ENCODE measurements at places on chromosomes 1 and 21. TPM values are rescaled to one million over a fixed set of nuclear protein-coding genes. Genes with fewer than 3 reads are reported as not detected.

The OR6K3 gene
- not detected for total RNA-seq

The BACE2 gene
- total RNA-seq: 5.9 TPM

The GJB4 gene
- not detected for total RNA-seq

The TFF2 gene
- total RNA-seq: 0.29 TPM

The TMEM54 gene
- total RNA-seq: 3.9 TPM

The GFI1 gene
- total RNA-seq: 0.22 TPM

The SELENBP1 gene
- total RNA-seq: 342 TPM

The ADAMTS1 gene
- total RNA-seq: 38.1 TPM

The MPC2 gene
- 198 TPM for total RNA-seq

The PDZK1IP1 gene
- total RNA-seq: 38.7 TPM

The MCM3AP gene
- 39.8 TPM for total RNA-seq

The IGFN1 gene
- 0.02 TPM for total RNA-seq

DNA sequence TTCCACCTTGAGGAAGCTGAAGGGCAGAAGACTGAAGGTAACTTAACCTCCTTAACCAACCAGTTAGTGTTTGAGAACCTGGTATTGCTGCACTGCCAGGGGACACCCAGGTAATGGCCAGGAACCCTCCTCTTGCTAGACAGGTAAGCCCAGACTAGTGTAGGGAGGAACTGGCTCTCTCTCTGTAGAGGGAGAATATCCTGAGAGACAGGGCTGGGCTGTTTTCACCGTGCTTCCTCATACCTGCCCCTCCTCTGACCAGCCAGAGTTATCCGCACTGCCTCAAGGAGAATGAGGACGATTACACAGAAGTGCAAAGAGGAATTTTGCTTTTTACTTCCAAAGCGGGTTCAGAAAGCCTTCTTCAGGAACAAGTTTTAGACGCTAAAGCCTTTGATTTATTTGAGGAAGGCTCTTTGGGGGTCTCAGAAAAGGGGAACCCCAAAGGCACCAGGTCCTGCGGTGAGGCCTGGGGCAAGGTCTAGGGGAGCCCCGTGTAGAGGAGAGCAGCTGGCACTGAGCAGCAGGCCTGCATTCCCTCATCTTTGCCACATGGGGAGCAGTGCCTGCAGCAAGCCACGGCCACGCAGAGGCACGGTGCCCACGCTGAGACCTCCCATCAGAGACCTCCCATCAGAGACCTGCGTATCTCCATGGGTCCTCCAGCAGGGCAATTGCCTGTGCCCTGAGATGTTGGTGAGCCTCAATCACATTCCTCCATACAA lies 13.5 kb downstream of the GNG4 start:
- no peak for DNase-seq

- DNase-seq: no peak
Observed at GRCh38 chr1:27605796-27606707, 2.1 kb upstream of the AHDC1 start.

- DNase-seq: no peak
Observed at GRCh38 chr1:18400347-18401102, 80.2 kb upstream of the KLHDC7A start.

DNA sequence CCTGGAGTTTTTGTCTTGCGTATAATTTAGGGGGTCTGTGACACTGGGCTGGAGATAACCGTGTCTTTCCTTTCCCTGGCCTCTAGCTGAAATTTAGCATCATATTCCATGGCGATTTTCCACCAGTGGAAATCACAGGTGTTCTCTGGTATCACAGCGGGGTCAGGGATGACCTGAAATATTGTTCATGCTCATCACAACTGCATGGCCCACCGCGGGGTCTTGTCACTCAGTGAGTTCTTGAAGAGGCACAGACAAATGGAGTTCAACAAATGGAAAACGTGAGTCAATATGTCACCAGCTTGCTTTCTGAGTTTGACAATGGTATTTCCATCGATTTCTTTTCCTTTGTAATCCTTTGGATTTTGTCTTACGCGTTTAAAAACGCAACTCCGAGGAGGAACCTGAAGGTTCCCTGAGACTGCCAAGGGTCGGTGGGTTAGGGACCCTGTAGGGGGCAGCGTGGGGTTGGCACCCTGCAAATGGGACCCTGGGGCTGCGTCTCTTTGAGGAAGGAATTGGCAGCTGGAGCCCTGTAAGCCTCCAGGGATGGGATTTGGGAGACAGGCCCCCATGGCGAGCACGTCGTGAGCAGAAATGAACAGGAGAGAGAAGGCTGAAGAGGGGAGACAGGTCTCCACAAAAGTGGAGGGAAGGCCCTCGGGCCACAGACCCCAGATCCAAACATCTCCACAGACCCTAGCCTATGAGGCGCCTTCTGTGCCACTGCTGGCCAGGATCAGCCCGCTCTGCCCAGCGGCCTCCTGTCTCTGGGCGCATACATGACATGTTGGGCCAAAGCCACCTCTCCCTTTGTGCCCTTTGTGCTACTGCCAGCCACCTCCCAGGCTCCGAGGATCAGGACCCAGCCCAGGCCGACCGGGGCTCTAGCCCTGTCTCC lies 32.1 kb upstream of the RUNX3 start:
- no peak for DNase-seq

GRCh38 chr1:235287208-235287882 lies 40.6 kb downstream of the ARID4B start:
- no peak for DNase-seq

DNA sequence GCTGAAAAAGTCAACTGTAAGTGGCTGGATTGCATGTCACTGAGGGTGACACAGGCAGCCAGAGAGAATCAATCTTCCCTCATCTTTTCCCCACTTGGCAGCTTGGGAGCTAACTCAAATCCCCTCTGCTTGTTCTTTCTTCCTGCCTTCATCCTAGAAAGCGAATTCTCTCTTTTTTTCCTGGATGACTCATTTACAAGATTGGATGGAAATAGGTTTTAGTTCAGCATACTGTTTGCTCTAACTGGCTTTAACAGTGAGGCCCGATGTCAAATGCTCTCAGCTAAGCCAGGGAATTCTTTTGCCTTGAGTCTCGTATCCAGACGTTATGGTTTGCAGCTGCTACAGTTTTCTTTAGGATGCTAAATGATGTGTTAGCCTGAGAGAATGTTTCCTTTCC lies 72.7 kb downstream of the HUNK start:
- DNase-seq: no peak

GRCh38 chr1:203028784-203029553 lies 2.7 kb downstream of the PPFIA4 start:
- no peak for DNase-seq

DNA sequence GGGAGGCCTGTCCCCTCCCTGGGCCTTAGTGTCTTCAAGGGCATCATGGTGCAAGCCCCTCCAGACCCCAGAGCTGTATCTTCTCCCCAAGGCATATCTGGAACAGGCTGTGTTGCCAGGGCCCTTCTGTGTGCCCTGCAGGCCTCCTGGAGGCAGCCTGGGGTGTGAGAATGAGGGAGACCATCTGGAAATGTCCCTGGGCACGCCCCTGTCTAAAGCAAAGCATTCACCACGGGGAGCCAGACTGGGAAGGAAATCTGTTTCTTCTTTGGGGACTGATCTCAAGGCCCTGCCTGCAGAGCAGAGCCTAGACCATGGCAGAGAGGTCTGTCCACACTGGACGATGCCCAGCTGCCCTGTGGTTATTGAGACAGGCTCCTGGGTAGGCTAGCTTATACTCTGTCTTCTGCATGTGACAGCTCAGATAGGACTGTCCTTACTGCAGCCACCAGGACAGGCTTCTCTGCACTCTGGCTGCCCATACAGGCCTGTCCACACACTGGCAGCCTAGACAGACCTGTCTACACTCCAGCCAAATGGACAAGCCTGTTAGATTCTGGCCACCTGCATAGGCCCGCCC lies 24.6 kb downstream of the PODN start:
- no peak for DNase-seq

DNA sequence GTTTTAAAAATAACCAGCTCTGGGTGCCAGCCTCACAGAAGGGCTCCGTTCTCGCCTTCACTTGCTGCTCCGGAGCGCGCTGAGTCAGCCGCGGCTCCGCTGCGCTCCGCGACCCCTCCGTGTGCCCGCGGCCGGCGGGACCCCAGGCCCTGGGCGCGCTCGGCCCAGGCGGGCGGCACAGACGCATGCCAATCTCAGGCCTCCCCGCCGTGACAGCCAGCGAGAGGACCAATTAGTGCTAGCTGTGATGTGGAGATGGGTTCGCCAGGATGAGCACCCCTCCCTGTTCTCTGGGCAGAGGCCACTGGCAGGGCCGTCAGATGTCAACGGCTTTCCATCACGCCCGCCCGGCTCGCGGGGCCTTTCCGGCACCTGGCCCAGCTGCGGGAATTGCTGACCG lies 293.8 kb downstream of the SPATA17 start:
- no peak for DNase-seq

- DNase-seq: no peak
Observed at GRCh38 chr1:11878891-11879190, 20.1 kb upstream of the NPPB start.

DNA sequence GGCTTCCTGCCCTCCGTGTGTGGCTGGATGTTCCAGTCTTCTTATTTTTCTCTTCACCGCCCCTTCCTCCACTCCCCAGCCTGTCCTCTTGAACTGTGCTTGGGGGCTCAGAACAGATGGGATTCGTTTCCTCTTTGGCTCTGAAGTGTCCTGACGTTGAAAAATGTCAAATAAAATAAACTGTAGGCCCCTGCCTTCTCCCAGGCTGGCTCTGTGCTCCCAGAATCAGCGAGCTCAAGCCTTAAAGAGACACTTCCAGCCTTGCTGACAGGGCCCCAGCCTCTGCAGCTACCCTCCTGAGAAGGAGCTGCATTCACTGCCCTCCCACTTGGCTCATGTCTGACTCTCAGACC lies 104.2 kb upstream of the IPO9 start:
- no peak for DNase-seq

DNA sequence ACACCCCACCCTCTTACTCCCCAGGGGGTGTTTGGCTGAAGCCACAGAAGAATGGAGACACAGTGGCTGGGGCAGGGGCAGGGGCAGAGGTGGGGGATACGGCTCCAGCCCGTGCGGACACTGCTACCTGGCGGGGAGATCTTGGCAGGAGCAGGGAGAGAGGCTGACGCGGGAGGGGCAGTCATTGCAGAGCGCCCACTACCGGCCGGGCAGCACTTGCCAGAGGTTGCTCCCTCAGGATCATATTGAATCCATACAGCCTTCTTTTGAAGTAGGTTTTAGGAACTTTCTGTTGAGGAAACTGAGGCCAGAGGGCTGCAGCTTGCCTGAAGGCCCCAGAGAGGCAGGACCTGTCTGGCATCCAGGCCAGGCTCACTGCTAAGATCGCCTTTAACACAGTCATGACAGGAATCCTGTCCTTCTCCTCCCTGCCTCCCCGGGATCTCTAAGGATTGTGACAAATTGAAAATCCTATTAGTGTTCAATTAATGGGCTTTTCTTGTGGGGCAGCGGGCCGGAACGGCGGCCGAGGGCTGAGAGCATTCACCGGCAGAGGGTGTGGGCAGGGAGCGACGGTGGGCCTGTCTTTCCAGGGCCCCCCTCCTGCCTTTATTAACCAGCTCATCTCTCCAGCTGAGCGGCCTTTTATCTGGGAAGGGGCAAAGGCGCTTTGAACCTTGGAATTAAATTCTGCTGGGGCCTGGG lies 65.5 kb upstream of the WNT4 start:
- DNase-seq: no peak

GRCh38 chr1:27372022-27372807 lies 2.4 kb downstream of the FCN3 start:
- DNase-seq: no peak

- DNase-seq: peak; percentile 65
Observed at GRCh38 chr1:5959087-5959486, 33.1 kb downstream of the NPHP4 start.

DNA sequence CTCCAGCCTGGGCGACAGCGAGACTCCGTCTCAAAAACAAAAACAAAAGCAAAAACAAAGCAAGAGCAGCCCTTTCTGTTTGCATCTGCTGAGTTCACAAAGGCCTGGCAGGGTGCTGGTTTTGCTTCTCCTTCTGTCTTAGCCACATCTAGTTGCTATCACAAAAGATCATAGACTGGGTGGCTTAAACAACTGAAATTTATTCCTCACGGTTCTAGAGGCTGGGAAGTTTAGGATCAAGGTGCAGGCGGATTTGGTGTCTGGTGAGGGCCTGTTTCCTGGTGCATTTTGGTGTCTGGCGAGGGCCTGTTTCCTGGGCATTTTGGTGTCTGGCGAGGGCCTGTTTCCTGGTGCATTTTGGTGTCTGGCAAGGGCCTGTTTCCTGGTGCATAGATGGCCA lies 471.3 kb downstream of the CAMTA1 start:
- no peak for DNase-seq

GRCh38 chr1:156444407-156445001 lies 56.1 kb downstream of the MEF2D start:
- DNase-seq: no peak

GRCh38 chr1:70041317-70042045 lies 163.9 kb downstream of the LRRC40 start:
- no peak for DNase-seq

DNA sequence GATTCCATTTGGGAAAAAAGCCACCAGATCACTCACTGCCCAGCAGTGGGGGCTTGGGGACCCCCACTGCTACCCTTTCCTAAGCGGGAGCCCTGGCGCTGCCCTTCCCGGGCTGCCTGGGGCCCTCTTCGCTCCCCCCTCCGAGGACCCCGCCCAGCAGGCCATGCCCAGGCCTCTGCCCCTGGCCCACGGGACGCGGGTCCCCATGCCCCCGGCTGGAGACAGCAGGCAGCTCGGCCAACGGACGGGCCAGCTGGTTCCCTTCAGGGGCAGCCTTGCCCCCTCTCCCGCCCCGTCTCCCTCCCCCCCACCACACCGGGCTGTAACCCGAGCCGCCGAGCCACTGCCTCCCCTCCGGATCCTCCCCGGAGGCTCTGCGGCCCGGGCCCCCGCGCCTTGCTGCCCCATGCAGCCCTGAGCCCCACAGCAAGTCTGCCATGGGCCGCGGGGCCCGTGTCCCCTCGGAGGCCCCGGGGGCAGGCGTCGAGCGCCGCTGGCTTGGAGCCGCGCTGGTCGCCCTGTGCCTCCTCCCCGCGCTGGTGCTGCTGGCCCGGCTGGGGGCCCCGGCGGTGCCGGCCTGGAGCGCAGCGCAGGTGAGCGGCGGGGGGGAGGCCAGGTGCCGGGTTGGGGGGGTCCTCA lies at the start of gene MMP23B:
Gene MMP23B, plus strand, starts transcription at position 392 of the 639 bp plus-strand sequence. Its CDS starts 46 bp downstream, at position 438.
- no peak for DNase-seq

- no peak for DNase-seq
Observed at GRCh38 chr1:51541313-51542050, 22.4 kb upstream of the EPS15 start.

GRCh38 chr1:202704601-202705000 lies 5.7 kb downstream of the SYT2 start:
- no peak for DNase-seq

GRCh38 chr1:82139751-82140468 lies 339.2 kb downstream of the ADGRL2 start:
- DNase-seq: no peak

GRCh38 chr1:109689844-109690405 lies 2.3 kb downstream of the GSTM1 start:
- DNase-seq: peak; percentile 48

- no peak for DNase-seq
Observed at GRCh38 chr1:233097546-233097945, 147.1 kb downstream of the NTPCR start.

DNA sequence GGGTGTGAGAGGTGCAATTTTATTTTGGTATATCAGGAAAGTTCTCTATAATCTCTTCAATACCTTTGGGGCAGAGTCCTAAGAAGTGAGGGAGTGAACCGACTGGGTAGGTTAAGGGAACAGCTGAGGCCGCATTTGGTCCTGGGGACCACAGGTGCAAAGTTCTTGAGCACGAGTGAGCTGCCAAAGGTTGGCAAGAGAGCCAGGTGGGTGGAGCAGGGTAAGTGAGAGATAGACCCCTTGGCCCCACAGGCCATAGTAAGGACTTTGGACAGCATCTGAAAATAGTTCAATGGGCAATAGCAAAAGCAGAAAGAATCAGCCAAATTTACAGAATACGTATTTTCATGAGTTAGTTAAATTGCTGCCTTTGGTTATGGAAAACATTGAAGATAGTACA lies 11.0 kb upstream of the NID1 start:
- DNase-seq: peak; percentile 57
